ENCODE measurements at places on chromosomes 12 and 14.

GRCh38 chr12:1920436-1920835 lies 2.0 kb upstream of the CACNA2D4 start:
- no peak for DNase-seq

GRCh38 chr12:53998110-53998899 lies 1.7 kb upstream of the HOXC9 start:
- DNase-seq, result no peak

DNA sequence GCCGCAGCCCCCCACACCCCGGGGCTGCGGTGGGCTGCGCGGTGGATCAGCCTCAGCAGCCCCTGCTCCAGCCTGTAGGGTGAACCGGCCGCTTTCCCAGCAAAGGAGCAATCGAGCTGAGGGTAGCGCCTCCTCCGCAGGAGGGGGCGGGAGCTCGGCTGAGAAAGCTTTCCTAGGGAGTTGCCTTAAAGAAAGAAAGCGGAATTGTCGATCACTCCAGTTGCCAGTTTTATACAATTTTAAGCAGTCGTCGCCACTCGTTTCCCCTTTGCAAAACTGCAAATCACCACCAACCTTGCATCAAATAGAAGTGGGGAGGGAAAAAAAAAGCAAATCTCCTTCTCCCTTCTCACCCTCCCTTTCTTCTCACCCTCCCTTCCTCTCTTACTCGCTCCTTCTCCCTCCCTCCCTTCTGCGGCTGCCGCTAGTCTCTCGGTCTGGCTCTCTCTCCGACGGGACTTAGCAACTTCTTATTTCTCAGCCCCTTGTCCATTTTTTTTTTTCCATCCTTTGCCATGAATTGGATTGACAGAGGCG lies at the start of gene PDE3A:
Gene PDE3A (plus strand): TSS at position 424 of the 537 bp plus-strand sequence. CDS start 748 bp downstream, outside the sequence.
- DNase-seq, result no peak

GRCh38 chr12:126383506-126383905 lies 1318.3 kb downstream of the AACS start:
- no peak for DNase-seq

DNA sequence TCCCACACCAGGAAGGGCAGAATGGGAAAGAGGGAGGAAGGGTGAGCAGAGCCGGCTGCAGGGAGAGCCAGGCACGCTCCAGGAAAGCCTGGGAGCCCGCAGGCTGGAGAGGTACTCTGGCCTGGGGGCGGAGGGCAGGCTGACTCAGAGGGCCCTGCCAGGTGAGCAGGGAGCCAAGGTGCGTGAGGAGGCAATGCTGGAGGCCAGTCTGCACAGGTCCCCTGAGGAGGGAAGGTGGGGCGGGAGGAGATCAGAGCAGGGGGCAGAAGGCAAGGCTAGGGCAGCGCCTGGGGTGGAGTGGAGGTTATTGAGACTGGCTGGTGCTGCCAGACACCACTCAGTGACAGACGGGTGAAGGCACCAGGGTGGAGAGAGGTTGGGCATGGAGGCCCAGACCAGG lies 385.0 kb downstream of the BCL11B start:
- DNase-seq, result no peak

- DNase-seq, result no peak
These were observed 224.1 kb downstream of the ASCL1 start for GRCh38 chr12:103181366-103182152.

DNA sequence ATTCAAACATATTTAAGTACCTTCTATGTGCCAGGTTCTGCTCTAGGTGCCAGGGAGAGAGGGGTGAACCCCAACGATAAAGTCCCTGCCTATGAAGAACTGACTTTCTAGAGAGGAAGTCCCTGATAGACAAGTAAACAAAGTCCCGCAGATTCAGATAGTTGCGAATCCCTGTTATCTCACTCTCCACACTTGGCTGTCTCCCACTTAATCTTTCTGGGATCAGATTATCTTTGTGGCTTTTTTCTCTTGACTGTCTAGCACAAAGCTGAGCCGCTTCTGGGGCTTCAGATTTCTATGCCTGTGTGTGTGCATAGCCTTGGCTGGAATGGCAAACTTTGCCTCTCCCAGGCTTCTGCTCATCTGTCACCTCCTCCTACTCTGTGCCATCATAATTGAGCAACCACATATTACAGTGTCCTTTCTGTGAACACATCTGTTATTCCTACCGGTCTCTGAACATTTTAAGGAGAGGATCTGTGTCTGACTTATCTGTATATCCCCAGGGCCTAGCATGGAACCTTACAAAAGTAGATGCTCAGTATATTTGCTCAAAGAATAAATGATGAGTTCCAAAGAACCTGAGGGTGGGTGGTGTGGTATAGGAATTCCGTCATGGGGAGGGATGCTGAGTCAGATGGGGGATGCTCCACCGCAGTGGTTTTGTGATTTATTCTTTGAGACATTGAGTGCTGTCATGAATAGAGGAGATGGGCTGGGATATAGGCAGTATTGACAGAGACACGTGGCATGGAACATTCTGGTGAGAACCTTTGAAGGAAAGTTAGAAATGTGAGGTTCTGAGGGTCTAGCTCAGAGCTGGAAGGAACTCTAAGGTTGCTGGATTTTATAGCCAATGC lies 28.5 kb downstream of the RGS6 start:
- no peak for DNase-seq

- DNase-seq, result no peak
These were observed 1.5 kb downstream of the STYK1 start for GRCh38 chr12:10672231-10672868.

- DNase-seq, result no peak
These were observed 149.0 kb upstream of the ARID2 start for GRCh38 chr12:45580356-45580969.

DNA sequence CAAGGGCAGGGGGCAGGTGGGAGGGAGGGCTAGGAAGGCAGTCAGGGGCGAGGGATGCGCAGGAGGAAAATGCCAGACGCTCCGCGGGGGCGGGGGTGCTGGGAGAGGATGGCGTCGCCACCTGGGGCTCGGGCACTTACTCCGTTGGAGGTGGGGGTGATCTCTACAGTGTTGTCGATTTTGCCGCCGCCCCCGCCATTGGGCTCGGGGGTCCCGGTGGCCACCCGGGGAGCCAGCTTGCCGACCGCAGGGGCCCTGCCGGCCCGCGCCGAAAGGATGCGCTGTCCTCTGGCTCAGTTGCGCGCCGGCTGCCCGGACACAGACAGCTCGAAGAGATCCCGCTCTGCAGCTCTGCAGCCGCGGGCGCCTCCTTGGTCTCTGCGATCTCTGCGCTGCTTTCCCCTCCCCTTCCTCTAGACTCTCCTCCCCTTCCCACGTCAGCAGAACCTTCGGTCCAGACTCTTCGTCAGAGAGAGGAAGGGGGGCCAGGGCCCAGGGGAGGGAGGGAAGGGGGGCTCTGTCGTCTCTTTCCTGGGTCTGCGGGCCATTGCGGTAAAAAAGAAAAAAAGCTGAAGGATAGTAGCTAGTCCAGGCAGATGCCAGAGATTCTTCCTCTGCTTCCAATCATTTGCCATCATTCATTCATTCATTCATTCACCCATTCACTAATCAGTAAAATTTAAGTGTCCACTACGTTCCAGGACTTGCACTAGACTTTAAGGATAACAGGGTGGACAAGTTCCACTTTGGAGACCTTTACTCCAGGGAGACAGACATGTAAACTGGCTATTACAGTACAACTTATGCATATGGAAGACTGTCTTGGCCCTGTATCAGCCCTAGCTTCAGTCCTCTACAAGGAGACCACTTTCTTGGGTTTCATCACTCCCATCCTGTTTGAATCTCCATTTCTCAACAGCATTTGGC lies at the start of gene SLC22A17:
Gene SLC22A17 (minus strand): TSS at position 382 of the 927 bp plus-strand sequence.
- DNase-seq, result peak; percentile 13

DNA sequence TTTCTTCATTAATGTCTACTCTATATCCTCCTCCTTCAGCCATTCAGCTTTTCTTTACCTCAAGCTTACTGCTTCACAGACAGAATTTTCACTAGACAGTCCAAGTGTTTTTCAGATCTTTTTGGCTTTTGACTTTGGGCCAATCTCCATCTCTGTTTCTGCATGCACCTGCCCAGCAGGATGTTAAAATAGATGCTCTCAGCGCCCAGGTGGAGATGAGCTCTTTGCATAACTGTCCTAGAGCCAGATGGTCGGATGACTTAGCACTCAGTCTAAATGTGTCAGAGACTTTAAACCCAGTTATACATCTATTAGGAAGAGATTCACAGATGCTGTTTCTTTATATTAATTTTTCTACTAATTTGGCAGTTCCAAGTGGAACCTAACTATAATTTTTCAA lies 80.3 kb upstream of the SSTR1 start:
- no peak for DNase-seq

- DNase-seq, result no peak
These were observed 11.2 kb downstream of the PRPF39 start for GRCh38 chr14:45095143-45095542.

DNA sequence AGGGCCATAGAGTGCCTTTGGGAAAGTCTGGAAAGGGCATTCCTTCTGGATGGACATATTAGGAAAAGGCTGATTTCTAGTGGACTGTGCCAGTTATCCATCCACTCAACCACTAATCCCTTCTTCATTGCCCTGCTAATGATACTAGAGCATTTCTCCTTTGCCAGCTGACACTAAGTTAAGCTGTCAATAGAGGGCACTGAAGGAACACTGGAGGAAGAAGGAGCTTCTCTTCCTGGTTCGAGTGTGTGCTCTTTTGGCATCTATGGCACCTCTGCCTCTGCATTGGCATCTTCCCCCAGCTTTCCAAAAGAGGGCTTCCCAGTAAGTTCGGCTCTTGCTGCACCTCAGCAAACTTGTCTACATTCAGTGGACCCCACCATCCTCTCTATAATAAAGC lies 165.4 kb downstream of the DERA start:
- DNase-seq, result no peak

GRCh38 chr12:99435095-99435791 lies 212.3 kb upstream of the GARIN6 start:
- no peak for DNase-seq

DNA sequence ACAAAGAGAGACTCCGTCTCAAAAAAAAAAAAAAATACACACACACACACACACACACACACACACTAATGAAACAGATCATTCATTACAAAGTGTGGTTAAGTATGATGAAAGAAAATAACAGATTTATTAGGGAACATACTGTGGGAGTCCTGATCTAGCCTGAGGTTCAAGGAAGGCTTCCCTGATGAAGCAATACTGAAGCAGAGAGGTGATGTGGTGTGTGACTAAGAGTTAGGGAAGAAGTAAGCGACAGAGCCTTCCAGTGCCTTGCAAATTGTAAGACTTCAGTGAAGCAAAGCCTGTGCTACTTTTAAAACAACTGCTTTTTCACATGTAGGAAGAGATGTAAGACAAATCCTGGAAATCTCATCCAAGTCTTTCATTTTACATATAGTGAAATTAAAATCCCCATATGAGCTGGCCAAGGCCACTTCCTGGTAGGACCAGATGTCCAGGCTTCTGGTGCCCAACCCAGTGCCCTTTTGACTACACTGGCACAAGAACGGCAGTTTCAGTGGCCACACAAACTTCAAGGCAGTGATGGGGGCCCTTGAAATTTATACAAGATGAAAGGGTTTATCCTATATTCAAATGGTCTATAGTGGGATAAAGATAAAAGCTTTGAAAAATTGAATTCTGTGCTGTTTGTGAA lies 86.2 kb downstream of the STON2 start:
- DNase-seq, result no peak

DNA sequence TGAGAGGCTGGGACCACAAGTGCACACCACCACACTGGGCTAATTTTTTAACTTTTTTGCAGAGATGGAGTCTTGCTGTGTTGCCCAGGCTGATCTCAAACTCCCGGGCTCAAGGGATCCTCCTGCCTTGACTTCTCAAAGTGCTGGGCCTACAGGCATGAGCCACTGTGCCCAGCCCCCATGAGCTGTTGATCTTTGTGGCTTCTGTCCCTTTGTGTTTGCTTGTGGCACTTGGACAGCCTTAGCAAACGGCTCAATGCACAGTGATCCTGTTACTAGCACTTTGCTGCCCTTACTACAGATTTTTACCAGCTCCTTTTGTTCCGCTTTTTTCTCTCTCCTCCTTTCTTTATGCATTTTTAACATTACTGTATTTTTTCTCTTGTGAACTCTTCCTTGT lies 25.3 kb upstream of the EVL start:
- no peak for DNase-seq

GRCh38 chr12:8953773-8954402 lies 4.4 kb upstream of the M6PR start:
- no peak for DNase-seq

GRCh38 chr14:24165785-24166184 lies 4.7 kb downstream of the IRF9 start:
- no peak for DNase-seq

DNA sequence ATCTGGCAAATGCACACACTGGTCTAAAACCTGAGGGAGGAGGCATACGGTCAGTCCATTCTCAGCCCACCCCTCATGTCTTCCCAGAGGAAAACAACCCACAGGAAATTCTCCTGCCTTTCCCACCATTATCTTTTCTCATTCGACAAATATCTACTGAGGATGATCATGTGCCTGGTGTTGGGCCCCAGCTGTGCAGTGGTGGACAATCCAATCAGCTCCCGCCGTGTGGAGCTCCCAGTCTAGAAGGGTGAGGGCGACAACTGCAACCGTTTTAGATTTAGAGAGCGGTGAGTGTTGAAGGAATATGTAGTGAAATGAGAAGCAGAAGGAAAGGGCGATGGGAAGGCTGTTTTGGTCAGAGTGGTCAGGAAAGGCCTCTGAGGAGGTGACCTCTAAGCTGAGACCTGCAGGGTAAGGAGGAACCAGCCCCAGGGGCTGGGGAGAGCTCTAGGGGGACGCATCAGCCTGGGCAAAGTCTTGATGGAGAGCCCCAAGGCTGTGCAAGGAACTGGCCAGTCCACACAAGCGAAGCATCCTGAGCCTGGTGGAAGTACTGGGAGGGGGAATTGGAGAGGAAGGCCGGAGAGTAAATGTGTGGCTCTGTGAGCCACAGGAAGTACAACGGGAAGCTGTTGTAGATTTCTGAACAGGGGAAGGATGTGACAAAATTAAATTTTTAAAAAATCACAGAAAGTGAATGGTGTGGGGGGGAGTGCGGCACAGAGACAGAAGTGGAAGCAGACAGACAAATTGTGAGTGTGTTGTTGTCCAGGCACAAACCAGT lies 192.8 kb downstream of the NTF3 start:
- no peak for DNase-seq

GRCh38 chr12:122422730-122423257 lies 325 bp upstream of the CLIP1 start:
- peak; percentile 26 for DNase-seq

Data from stimulated activated CD4-positive, alpha-beta T cell treated with anti-CD3 and anti-CD28 coated beads, TNF-alpha, amount 100 ng/mL, for 1 hour (primary cell).